ENCODE measurements at places on chromosomes 5 and 9.

DNA sequence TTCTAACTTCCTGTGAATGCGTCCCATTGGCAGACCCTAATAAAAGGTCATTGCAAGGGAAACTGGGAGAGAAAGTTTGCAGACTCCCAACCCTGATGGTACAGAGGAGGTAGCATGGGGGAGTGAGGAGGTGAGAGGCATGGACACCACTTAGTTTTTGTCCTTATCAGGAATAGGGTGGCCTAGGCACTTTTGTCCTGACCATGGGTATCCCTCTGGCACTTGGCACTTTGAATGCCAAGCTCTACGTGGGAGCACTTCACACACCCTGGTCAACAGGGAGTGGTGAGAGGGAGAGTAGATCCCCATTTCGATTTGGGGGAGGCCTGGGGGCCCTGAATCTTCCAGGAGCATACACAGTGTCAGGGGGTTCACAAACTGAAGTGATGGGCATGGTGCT is 75.6 kb upstream of the SH3PXD2B start:
- DNase-seq, result no peak

- DNase-seq, result no peak
These were observed 520.1 kb downstream of the CHSY3 start for GRCh38 chr5:130424341-130424740.

DNA sequence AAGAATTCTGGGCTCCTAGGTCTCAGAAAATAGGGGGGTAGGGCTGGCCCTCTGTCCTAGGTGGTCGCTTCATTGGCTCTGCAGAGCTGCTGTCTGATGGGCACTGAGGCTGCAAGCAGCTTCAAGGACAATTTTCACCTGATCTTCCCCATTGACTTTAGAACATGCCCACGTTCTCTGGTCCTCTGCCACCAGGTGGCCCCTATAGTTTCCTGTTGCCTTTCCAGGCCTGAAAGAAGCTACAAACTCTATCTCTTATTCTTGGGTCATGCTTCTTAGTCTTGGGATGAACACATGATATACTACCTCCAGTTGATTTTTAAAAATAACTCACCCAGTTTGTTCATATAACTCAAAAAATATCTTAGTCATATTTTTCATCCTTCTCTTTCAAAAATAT is 26.3 kb downstream of the SPZ1 start:
- DNase-seq, result peak; percentile 1

DNA sequence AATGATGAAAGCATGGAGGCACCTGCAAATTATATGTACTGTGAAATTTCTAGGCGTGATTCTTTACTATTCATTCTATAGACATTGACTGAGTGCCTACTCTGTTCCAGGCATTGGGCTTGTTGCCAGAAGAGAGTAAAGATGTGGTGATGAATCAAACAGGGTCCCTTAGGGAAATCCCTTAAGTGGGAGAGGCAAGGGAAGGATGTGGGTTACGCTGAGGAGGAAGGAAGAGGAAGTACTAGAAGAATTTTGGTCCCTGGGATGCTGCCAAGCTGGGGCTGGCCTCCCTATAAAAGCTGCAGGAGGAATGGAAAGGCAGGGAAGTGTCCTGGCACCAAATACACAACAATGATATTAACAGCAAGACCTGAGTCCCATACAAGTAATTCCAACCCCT is 76.7 kb upstream of the SPOCK1 start:
- DNase-seq, result no peak

- no peak for DNase-seq
These were observed 199.0 kb upstream of the TARS1 start for GRCh38 chr5:33241802-33242201.

- DNase-seq, result no peak
These were observed 1.7 kb upstream of the COL15A1 start for GRCh38 chr9:98941946-98942523.

GRCh38 chr5:147061431-147061830 is 173.4 kb upstream of the STK32A start:
- DNase-seq, result no peak

GRCh38 chr9:34498553-34498952 is 24.2 kb downstream of the ENHO start:
- no peak for DNase-seq

GRCh38 chr9:71748280-71748743 is 20.0 kb downstream of the CEMIP2 start:
- DNase-seq, result no peak

GRCh38 chr5:172110260-172110815 is 77.7 kb downstream of the STK10 start:
- DNase-seq, result no peak

- no peak for DNase-seq
These were observed 213.7 kb downstream of the NXNL2 start for GRCh38 chr9:88748566-88749261.

DNA sequence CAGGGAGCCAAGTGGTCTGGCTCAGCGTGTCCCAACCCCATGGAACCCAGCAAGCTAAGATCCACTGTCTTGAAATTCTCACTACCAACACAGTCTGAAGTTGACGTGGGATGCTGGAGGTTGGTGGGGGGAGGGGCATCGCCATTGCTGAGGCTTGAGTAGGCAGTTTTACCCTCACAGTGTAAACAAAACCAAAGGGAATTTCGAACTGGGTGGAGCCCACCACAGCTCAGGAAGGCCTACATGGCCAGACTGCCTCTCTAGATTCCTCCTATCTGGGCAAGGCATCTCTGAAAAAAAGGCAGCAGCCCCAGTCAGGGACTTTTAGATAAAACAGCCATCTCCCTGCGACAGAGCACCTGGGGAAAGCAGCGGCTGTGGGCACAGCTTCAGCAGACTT is 17.1 kb upstream of the FBXL17 start:
- no peak for DNase-seq

DNA sequence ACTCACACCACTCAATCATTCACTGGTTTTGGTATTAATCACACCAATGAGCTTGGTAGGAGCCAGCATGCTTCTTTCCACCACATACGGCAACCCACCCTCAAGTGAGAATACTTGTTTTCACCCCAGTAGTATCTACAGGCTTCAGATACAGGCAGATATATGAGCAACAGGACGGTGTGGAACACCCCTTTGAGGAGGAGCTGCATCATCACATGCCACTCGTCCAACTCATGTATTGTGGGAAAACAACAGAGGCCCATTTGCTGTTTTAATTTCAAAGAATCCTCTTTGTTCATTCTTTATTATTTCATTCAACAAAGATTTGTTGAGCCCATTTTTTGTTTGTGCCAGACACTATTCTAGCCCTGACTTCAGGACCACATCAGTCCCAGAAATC is 46.0 kb downstream of the RORB start:
- DNase-seq, result no peak

DNA sequence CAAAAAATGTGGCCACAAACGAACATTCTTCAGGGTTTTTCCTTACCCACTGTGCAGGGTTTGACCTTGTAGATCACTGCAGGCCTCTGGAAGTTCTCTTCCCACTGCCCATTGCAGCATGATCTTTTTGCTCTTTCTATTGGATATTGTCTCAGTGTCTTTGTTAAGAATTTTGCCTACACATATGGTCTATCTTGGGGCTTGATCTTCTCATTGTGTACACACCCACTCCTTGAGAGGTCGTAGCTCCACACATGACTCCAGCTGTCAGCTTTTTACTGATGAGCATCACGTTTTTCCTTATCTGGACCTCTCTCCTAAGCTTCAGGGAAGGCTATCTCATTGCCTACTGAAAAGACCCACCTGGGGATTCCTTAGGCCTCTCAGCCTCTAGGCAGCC is 3.0 kb upstream of the GLRX start:
- no peak for DNase-seq

DNA sequence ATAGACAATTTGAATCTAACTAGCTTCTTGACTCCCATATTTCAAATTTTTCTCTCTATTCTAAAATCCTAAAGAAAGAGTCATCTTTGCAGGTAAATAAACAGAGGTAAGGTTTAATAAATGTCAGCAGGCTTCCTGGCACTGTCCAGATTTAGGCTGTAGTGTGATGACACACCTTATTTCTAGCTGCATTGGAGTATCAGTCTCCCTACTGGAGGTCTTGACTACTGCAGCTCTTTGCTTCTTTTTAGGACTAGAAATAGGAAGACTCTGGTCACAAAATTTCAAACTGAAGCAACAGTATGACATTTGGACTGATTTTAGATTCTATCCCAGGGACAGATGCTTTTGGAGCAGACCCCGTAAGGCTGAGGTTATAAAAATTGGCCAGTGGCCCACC is 40.7 kb upstream of the PPP3R2 start:
- DNase-seq, result no peak

- no peak for DNase-seq
These were observed 1014.0 kb upstream of the SEMA6A start for GRCh38 chr5:117588611-117589010.

DNA sequence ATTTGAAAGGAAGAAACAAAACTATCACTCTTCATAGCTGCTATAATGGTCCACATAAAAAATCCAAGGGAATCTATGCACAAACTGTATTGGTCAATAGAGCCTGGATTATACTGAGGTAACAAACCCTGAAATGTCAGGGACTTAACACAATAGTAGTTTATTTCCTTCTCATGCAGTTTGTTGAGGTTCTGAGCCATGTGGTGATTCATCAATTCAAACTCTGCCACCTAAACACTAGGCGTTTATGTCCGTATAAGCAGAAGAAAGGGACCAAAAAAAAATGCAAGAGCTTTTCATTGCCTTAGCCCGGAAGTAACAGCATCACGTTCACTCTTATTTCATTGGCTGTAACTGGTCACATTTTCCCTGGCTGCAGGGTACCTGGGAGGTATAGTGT is 464.7 kb downstream of the ZSWIM6 start:
- DNase-seq, result no peak

GRCh38 chr5:78522476-78523260 is 125.9 kb downstream of the LHFPL2 start:
- DNase-seq, result no peak

DNA sequence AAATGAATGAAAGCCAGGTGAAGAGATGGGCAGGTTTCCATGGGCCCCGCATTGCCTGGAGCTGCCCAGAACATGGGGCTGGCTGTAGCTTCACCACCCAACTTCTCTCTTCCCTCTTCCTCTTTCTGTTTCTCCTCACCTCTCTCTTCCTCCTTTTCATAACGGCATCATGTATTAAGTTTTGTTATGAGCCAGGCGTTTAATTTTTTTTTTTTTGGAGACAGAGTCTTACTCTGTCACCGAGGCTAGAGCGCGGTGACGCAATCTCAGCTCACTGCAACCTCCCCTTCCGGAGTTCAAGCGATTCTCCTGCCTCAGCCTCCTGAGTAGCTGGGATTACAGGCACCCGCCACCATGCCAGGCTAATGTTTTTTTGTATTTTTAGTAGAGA is 13.0 kb upstream of the SPINK4 start:
- DNase-seq, result no peak

- no peak for DNase-seq
These were observed 122.8 kb upstream of the STC2 start for GRCh38 chr5:173451031-173451430.

DNA sequence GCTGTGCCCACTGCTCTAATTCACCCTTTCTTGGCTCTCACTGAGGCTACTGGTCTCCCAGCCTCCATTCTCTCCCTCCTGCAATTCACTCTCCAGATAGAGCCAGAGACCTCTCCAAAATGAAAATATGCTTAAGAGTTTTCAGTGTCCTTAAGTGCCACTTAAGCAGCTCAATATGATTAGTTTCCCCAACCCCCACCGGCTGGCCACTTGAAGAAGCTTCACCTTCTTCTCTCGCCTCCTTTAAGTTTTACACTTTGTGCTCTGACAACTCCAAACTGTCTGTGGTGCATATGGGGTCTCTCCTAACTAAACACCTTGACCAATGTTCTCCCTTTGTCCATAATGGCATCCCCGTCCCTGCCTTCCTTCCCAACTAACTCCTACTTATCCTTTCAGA is 53.4 kb downstream of the CDK5RAP2 start:
- no peak for DNase-seq

GRCh38 chr5:125198270-125198974 is 452.0 kb upstream of the ZNF608 start:
- no peak for DNase-seq

GRCh38 chr5:113042491-113043243 is 66.1 kb downstream of the DCP2 start:
- no peak for DNase-seq

DNA sequence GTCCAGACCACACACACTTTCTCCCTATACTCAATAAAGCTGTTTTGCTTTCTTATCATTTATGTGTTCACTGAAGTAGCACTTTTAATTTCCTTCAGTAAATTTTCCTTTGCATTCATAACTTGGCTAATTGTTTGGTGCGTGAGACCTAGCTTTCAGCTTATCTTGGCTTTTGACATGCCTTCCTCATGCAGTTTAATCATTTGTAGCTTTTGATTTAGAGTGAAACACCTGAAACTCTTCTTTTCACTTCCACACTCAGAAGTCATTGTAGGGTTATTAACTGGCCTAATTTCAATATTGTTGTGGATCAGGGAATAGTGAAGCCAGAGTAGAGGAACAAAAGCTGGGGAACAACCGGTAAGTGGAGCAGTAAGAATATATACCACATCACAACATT is 114.7 kb downstream of the ST8SIA4 start:
- DNase-seq, result no peak

DNA sequence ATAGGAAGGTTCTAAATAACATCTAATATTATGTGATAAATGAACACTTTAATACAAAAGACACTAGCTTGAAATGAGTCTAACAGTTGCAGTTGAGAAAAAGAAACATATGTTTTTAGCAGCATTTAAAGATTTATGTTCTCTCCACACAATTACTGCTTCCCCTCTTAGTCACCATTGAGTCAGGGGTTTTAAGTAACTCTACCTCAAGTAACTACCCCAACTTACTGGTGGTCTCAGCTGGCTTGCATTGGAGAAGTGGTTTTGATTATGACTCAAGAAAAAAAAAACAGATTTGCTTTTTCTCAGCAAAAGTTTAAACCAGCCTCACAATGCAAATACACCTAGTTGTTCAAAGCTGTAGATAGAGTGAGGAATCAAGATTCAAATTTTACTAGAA is 1216.5 kb upstream of the CDH9 start:
- no peak for DNase-seq

- no peak for DNase-seq
These were observed 1115.5 kb downstream of the TAF11L14 start for GRCh38 chr5:18749763-18750162.

GRCh38 chr9:100219347-100219746 is 120.3 kb downstream of the INVS start:
- no peak for DNase-seq

- DNase-seq, result no peak
These were observed 1.2 kb downstream of the FOXB2 start for GRCh38 chr9:77020413-77021290.

DNA sequence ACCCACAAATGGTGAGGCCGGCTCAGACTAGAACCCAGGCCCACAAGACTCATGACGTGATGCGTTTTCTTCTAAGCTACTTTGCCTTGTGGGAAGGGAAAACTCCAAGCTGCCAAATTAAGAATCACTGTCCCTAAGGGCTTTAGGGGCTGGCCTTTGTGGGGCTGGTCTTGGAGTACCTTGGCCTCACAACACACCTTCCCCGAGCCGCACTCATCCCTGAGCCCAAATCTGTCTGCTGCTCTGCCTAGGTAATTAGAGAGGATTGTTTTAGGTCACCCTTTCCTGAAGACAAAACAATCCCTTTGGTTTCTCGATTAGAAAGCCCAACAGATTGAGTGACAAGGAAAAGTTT is 137.3 kb downstream of the SEMA6A start:
- DNase-seq, result no peak

- DNase-seq, result no peak
These were observed 124.0 kb upstream of the TLE4 start for GRCh38 chr9:79447762-79448161.

- DNase-seq, result no peak
These were observed 69.8 kb downstream of the JMY start for GRCh38 chr5:79305706-79306105.

GRCh38 chr5:72179028-72179815 is 71.9 kb downstream of the MAP1B start:
- DNase-seq, result no peak

Data from activated CD8-positive, alpha-beta memory T cell treated with anti-CD3 and anti-CD28 coated beads for 4 hours (primary cell).